Stimulated activated CD4-positive, alpha-beta T cell treated with anti-CD3 and anti-CD28 coated beads, Interleukin-1b, Interleukin-23, amount 100 ng/mL, for 1 hour (primary cell): ENCODE measurements at places on chromosomes 6 and 20.

GRCh38 chr20:23094213-23094896 is 8.2 kb upstream of the CD93 start:
- DNase-seq = no peak

DNA sequence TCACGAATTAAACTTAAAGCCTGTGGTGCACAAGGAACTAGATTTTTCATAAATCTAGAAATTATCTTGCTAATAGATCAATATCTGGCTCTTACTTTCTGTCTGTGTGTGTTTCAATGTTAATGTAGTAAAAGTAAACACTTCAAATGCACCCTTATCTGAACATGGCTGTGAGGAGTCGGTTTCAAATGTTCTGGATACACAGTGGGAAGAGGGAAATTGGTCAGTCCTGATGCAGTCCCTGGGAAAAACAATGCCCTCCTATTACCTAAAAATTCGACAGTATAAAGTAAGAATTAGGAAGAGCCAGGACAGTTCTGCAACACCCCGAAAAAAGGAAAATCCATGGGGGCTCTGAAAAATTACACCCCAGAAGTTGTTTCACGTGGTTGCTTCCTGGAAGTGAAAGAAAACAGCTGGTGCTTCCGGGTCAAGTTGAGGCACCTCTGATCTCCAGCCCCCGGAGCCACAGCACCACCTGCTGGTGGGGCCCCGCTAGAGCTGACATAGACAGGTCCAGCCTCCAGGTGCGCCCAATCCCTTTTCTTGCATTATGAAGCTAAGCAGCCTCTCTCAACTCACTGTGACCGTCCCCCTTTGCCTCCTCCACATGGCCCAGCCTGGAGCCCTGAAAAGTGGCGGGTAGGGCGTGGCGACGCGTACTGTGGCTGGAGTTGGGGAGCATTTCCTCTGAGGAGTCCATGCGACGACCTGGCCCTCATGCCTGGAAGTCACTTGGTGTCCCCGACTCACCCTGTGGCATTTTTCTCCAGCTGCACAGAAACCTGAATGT is 8.3 kb downstream of the SEMG2 start:
- DNase-seq = peak; percentile 4

DNA sequence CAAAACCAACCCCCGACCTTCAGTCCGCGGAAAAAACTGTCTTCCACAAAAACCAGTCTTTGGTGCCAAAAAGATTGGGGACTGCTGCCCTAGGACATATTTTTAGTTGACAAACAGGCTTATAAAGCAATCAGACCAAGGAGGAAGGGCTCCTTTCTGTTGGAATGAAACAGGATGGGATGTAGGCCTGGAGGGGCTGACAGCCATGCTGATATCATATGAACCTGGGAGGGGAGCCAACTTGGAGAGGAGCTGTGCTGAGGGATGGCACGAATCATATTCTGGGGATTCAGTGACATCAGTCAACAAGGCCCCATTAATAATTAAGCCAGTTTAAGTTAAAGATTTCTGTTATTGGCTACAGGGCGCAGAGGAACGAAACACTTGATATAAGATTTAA is 225.4 kb upstream of the TSHZ2 start:
- no peak for DNase-seq

DNA sequence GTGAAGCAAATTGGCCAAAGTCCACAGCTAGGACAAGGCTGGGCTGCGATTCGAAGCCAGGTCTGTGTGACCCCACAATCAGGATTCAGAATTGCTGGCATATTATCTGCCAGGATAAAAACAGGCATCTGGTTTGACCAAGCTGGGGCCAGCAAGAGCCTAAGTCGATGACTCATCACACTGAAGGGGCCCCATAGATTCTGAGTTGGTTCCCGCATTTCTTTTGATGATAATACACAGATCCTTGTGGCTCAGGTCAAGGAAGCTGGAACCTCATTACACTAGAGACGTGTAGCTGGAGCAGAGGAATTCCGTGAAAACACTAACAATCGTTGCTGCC is 6.5 kb downstream of the KCNB1 start:
- DNase-seq = no peak

DNA sequence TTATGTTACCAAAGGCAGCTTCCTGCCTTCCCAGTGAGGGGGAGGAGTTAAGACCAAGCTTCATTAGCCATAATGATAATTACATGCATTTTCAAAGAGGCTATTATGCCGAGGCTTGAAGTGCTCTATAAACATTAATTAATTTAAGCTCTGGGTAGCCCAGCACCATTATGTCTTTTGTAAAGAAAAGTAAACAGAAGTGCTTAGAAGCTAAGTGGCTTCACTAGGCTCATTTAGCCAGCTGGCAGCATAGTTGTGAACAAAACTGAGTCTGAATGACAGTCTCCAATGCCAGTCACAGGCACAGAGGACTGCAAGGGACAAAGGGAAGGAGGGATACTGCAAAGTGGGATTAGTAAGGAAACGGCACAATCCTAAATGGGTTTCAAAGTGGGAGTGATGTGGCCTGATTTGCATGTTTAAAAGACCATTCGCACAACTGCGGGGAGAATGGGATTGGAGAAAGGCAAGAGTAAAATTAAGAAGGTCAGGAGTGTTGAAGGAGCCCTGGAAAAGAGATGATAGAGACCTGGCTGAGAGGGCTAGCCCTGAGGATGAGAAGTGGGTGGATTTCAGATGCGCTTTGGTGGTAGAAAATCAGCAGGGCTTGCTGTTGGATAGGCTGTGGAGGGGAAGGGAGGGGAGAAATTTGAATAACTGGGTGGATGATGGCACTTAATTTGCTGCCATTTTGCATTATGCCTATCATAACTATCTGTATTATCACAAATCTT is 20.1 kb upstream of the ISM1 start:
- DNase-seq = no peak

GRCh38 chr6:17381424-17382147 is 11.8 kb upstream of the CAP2 start:
- DNase-seq = no peak

DNA sequence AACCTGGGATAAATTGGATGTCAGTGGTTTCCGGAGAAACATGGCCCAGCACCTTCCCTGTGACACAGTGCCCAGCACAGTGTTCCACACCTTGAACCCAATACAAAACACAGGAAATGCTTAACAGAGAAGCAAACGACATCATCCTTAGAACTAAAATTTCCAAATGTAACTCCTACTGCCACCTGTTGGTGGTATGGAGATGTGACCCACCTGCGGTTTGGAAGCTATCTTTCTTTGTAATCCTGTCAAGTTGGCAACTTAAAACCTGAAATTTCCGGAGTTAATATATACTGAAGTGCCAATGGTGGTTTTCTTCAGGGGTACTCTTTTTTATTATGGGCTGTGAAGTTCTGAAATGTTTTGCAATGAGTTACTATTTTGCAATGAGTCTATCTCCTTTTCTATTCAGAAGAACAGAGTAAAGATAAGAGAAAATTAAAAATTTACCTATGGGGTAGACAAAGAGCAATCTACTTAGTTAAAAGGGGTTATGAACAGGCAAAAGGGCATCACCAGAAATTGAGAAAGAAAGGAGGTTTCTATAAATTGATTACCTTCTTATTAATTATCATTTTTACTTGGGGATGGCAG is 658.8 kb downstream of the PTPRT start:
- DNase-seq = no peak

- DNase-seq = no peak
Measured at GRCh38 chr6:118320652-118321051, 227.4 kb upstream of the PLN start.

DNA sequence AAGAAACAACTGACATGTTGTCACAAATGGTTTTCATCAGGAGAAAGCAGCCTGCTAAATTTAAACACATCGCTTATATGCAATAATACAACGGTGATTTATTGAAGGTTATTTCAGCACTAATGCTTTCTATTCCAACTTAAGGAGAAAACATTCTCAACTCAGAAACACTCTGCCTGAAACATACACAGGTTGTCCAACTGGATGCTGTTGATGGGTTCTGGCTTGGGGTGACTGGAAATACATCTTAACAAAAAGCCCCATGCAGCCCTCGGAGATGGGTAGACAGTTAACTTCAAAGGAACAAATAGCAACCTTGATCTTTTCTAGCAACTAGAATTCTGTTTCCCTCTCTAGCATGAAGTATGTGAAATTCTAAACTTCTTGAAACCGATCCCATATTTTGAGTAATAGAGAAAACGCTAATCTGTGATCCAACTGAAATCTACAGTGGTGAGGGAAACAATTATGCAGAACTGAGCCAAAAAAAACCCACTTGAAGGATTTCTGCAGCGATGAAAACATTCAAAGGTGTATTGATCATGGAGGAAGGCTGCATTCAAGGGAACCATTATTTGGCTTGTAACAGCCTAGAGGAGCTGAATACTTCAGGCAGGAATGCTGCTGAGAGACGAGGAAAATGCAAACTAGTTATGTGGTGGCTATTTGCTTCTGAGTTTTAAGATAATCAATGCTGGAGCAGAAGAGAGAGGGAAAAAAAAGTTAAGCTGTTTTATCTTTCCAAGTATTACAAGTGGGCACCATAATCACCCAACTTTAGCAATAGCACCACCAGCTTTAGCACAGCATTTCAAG is 6.9 kb downstream of the ZMYND8 start:
- DNase-seq = no peak

DNA sequence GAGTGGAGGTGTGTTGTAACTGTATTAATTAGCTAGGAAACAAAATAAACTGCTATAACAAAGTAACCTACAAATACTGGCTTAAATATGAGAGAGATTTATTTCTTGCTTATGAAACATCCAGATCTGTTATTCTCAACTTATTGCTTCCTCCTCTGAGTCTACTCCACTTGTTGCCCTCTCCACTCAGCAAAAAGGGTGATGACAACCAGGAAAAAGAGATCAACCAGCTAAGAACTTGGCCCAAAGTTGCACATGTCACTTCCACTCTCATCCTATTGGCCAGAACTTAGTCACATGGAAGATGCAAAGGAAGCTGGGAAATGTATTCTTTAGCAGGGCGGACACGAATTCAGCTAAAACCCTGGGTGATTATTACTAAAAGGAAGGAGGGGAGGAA is 5.2 kb upstream of the TP53RK start:
- DNase-seq = no peak

DNA sequence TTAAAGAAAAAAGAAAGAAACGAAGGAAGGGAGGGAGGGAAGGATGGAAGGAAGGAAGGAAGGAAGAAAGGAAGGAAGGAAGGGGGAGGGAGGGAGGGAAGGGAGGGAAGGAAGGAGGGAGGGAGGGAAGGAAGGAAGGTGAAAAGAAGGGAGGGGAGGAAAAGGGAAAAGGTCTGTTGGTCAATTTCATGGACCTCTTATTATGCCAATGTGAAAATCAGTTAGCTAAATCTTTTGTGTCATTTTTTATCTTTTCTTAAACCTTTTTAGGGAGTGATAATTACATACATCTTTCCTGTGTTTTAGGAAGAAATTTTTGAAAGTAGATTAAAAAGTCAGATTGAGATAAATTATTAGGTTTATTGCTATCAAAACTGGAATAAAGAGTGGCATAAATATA is 670.2 kb upstream of the CITED2 start:
- DNase-seq = no peak

DNA sequence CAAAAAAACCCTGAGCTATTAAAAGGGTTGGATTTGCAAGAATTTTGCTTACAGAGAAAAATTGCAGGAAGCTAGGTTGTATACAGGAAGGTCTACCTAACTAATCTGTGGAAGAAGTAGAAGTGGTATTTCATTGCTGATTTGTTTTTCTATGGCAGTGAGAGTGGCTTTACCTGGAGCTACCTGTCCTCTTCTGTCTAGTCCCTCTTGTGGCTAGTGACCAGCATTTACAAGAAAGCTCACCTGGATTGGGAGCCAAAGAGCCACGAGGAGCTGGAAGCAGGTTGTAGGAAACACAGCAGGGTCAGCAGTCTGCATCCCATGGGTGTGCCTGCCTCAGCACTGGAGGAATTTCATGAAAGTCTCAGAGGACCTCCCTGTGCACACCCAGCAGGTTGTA is 120.3 kb upstream of the RALGAPA2 start:
- DNase-seq = no peak

DNA sequence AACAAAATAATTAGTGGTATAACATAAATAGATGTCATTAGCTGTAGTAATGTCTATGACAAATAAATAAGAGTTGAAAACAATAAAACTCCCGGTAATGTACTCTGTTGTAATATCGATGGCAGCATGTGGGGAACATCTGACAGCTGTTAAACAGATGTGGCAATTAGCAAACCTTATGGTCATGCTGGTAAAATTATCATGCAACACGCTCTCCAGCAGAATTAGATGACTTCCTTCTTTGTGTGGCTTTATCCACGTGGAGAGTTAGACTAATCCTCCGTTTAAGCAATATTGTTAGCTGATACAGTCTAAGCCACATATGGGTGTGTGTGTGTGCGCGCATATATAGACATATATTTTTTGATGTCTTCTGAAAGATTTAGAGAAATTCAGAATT is 77.7 kb upstream of the ZFP64 start:
- no peak for DNase-seq

GRCh38 chr6:110322151-110322873 is 35.8 kb downstream of the METTL24 start:
- DNase-seq = no peak

DNA sequence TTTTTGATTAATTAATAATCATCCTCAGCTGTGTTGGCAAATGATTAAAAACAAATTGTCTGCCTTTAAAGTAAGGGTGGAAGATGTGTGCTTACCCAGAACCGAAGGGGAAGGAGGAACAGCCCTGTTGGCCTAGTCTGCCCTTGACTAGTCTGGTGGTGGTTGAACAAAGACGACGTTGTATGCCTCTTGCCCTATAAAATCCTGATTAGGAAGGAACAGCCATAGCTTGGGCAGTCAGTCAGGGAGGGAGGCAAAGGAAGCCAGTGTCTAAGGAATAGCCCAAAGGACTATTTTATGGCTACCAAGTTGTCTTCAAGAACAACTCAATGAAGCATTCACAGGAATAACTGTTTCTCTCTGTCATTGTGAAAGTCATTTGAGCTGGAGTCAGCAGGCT is 70.7 kb downstream of the PRDM1 start:
- DNase-seq = no peak

DNA sequence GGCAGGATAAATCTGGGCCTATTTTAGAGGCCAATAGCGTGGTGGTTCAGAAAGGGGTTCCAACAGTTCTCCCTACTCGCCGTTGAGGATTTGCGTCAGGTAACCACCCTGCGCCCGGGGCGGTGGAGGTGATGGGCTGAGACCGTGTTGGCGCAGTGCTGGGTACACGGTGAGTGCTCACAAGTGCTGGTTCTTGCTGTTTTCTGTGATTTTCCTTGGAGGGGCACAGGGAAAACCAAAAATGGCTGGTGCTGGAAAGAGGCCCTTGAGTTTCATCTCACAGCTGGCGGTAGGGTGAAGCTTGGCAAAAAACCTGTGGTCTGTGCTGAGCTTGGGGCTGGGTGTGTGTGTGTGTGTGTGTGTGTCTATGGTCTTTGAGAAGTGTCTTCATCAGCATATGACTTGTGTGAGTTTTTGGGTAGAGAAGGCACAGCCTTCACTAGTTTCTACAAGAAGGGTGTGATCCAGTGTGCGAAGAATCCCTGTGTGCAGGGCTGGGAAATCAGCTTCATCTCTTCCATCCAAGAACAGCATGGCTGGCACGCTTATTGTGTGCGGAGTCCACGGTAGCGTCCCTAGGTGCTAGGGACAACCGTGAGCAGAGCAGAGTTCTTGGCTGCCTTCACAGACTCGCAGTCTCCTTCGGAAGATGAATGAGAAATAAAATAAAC is 35.3 kb upstream of the SCRT2 start:
- DNase-seq = no peak
